ENCODE measurements at places on chromosomes 4 and X. TPM values are rescaled to one million over a fixed set of nuclear protein-coding genes. Genes with fewer than 3 reads are reported as not detected.

DNA sequence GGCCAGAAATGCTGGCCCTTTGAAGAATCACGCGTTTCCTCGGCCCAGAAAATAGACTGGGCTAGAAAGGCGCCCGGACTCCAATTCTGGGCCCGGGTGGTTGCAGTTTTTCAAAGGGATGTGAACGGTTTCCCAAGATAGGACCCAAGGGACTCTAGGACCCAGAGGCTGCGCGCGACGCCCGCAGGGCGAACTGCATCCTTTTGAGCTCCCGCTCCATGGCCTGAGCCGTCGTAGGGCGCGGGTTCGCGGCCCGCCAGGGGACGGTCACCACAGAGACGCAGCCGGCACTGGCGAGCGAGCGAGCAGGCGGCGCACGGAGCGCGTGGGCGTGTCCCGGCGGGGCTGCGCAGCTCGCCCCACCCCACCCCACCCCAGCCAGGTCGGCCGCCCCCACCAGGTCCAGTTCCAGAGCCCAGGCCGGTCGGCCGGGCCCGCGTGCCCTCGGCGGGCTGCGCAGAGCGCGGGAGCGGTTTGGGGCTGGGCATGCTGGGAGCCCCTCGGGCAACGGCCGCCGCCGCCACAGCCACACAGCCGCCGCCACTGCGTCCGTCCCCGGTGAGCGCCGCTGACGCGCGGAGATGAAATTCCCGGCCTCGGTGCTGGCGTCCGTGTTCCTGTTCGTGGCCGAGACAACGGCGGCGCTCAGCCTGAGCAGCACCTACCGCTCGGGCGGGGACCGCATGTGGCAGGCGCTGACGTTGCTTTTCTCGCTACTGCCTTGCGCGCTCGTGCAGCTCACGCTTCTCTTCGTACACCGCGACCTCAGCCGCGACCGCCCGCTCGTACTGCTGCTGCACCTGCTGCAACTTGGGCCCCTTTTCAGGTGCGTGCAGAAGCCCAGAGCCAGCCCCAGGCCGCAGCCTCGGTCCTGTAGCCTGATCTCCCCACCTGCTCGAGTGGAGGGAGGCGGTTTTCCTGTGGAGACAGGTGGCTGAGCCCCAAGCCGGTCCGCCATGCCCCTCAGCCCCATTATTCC is at the start of gene XK:
XK (plus strand) TSS at position 411 of the 979 bp plus-strand sequence; CDS start at position 582, 171 bp downstream.
- no peak for DNase-seq
- H3K4me3 ChIP-seq, result peak within 1 kb of the TSS; percentile 29
- no peaks in the 10 kb centered on the region for H3K36me3 ChIP-seq
- no peak within 1 kb of the TSS for H3K27ac ChIP-seq
- no peaks in the 10 kb centered on the region for H3K4me1 ChIP-seq
- no peaks in the 10 kb centered on the region for H3K27me3 ChIP-seq

SLC34A2 gene
- total RNA-seq, result not detected

SLC4A4 gene
- 5.9 TPM for total RNA-seq

NLGN3 gene
- total RNA-seq, result 10.8 TPM
